NCI-H2081 treated with DMSO at 0.1 percent for 48 hours (cell line): ENCODE measurements at places on chromosomes 11 and 22.

DNA sequence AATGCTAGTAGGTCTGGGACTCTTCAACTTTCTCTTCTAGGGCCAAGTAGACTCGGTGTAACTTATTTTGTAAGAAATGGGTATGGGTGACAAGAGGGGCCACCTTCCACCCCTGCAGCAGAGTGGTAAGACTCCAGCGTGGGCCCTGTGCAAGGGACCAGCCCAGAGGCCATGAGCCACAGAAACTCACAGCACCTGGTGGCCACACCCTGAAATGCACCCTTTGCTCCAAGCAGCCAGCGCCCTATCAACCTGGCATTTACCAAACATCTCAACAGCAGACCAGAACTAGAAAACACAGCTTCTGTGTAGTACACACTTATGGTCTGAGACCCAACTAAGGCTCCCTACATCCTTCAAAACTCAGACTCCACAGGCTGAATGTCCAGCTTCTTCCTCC, 5.7 kb downstream of the CDCA5 start:
- peak; percentile 25 for DNase-seq

- no peak for DNase-seq
These were observed 12.7 kb downstream of the SDHAF2 start for GRCh38 chr11:61442616-61443015.

DNA sequence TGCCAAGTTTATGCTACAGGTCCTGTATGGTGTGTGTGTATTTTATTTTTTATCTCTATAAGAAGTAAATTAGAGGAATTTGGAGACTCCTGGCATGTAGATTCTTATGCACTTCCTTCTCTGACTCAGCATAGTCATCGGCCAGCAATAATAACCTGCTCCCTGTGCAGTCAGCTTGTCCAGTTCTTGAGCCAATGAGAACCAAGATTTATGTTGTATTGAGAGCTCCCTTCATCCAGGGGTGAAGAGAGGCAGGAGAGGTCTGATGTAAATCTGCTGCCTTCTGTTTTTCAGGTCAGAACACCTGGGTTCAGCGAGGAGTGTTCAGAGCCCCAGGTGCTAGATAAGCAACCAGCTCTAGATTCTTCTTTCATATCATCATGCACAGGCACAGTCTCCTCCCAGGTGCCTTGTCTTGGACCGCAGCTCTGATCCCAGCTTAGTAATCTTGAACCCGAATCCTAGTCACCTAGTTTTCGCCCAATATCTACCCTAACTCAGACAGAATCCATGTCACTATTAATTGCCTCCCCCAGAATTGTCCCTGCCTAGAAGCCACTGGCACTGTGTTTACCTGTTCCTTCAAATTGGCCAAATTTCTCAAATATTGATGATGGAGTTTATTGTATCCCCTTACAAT, 328.2 kb upstream of the NCAM1 start:
- no peak for DNase-seq

- DNase-seq: no peak
These were observed 265.0 kb downstream of the CASP12 start for GRCh38 chr11:104633226-104633625.

DNA sequence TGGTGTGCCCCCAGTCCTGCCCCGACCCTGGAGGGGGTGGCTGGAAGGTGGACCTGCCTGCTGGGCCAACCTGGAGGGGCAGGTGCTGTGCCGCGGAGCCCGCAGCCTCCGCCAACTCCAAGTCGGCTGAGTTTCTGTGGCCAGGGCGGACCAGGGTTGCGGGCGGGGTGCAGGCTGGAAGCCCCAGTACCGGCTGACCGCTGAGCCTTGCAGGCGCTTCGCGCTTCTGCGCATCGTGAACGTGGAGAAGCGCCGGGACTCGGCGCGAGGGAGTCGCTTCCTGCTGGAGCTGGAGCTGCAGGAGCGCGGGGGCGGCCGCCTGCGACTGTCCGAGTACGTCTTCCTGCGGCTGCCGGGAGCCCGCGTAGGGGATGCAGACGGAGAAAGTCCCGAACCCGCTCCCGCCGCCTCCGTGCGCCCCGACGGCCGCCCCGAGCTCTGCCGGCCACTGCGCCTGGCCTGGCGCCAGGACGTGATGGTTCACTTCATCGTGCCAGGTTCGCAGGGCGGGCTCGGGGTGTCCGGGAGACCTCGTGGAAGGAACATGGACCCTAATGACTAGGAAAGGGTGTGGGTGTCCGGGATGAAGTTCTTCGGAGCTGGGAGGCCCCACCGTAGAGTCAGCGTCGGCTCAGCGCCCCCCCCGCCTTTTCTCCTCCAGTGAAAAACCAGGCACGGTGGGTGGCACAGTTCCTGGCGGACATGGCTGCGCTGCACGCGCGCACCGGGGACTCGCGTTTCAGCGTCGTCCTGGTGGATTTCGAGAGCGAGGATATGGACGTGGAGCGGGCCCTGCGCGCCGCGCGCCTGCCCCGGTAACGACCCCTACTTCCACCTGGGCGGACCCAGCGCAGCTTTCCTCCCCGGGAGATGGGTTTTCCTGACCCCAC, 10.2 kb downstream of the B4GALNT4 start:
- DNase-seq: no peak

GRCh38 chr22:44666207-44666585, 35.8 kb upstream of the PRR5 start:
- no peak for DNase-seq

DNA sequence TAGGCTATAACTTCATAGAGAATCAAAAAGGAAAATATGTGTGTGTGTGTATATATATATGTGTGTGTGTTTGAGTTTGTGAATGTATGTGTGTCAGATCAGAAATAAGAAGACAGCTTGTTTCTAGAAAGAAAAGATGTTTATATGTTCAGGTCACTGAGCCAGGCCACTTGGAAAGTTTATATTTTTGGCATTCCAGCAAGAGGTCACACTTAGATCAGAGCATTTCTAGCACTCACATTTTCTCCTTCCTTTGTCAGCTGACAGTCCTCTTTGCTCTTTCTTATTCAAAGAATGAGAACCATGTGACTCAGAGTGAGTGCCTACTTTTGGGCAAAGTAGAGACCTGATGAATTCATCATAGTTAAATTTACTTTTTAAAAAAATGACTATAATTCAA, 22.9 kb downstream of the RAB38 start:
- no peak for DNase-seq

- DNase-seq: no peak
These were observed 785 bp downstream of the IGSF9B start for GRCh38 chr11:133955945-133956421.

GRCh38 chr22:33757041-33757801, 163.1 kb downstream of the LARGE1 start:
- DNase-seq: no peak

GRCh38 chr11:121890377-121890776, 225.6 kb downstream of the BLID start:
- DNase-seq: no peak

GRCh38 chr11:118768690-118769089, 22.3 kb downstream of the DDX6 start:
- no peak for DNase-seq

DNA sequence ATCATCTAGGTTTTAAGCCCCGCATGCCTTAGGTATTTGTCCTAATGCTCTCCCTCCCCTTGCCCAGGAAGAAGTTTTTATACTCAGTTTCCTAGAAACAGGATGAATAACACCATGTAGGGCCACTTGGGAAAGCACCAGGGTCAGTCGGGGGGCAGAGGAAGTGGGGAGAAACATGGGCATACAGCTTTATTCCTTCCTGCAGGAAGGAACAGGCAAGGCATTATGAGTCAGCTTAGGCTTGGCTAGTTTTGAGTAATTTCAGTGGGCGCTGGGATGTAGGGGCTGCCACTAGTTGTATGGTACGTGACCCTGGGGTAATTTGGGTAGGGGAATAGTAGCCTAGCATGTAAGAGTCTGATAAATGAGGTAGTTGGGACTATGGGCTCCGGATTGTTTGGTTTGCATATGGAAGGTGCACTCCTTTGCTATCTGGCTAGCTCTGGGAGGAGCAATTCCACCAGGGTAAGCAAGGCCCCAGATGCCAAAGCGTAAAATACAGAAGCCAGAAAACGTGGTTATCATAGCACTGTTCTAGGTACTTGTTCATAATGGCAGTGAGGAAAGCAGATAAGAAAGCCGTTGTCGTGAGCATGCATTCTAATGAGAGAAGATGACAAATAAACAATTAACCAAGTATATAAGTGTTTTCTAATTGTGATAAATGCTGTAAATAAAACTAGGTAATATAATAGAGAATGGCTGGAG, 24.8 kb downstream of the ACER3 start:
- DNase-seq: no peak

- DNase-seq: no peak
These were observed 71.2 kb upstream of the GDPD4 start for GRCh38 chr11:77372726-77373125.

GRCh38 chr11:12749442-12749841, 75.2 kb downstream of the TEAD1 start:
- DNase-seq: no peak

DNA sequence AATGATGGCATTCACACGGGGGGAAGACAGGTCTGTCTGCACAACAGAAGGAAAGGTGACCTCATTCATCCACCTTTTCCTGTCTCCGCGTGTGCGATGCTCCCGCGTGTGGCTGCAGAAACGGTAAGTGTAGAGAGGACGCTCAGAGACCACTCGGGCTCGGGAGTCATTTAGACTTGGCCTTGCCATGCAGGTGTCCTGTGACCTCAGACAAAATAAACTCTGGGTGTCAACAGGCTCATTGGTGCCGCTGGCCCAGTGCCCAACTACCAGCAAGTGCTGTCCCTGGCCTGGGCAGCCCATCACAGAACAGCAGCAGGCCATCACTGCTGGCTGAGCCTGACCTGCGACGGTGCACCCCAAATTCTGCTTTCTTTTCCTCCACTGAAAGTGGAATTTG, 48.1 kb upstream of the ARFGAP3 start:
- DNase-seq: no peak

GRCh38 chr11:35292279-35292678, 127.1 kb downstream of the SLC1A2 start:
- DNase-seq: no peak

DNA sequence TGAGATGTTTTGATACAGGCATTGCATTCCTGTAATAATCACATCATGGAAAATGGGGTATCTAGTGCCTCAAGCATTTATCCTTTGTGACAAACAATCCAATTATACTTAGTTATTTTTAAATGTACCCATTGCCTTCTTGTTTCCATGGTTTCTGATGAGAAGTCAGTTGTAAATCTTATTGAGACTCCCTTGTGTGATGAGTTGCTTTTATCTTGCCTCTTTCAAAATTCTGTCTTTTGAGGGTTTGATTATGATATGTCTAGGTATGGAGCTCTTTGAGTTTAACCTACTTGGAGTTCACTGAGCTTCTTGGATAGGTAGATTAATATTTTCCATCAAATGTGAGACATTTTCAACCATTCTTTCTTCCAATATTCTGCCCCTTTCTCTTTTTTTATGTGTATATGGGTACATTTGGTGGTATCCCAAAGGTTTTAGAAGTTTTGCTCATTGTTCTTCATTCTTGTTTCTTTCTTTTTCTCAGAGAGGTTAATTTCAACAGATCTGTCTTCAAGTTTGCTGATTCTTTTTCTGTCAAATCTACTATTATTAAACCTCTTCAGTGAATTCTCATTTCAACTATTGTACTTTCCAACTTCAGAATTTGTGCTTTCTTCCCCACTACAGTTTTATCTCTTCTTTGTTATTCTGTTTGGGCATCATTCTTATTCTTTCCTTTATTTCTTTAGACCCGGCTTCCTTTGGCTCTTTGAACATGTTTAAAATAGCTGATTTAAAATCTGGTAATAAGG, 13.7 kb downstream of the NAGA start:
- DNase-seq: no peak

DNA sequence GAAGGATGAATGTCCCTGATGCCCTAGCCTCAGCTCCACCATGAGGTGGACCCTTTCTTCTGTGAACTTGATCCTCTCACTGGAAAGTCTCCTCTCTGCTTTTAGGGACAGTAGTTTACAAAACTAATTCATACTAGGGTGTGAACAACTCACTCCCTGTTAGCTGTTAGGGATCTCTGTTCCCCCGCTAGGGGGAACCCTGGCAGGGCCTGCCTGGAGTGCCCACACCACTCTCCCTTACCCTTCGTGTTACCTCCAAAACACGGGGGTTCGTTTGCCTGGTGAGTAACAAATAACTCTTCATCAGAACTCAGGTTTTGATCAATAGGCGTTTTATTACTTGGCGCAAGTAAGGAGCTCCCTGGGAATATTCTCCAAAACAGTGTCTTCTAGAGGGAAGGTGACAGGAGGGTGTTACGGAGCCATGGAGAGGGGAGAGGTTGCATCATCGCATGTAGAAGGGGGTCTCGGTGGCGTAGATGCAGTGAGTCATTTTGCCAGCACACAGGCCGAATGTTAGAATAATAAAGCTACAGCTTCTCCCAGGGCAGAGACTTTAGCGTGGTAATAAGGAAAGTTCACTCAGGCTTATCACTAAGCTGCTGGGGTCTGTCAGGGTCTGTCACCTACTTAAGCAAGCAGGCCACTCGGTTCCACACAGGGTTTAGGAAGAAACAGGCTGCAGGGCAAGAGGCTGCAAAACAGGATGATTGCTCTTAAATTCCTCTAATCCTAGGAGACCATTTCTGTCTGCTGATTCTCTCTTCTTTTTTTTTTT, 45.8 kb downstream of the C11orf96 start:
- DNase-seq: no peak

DNA sequence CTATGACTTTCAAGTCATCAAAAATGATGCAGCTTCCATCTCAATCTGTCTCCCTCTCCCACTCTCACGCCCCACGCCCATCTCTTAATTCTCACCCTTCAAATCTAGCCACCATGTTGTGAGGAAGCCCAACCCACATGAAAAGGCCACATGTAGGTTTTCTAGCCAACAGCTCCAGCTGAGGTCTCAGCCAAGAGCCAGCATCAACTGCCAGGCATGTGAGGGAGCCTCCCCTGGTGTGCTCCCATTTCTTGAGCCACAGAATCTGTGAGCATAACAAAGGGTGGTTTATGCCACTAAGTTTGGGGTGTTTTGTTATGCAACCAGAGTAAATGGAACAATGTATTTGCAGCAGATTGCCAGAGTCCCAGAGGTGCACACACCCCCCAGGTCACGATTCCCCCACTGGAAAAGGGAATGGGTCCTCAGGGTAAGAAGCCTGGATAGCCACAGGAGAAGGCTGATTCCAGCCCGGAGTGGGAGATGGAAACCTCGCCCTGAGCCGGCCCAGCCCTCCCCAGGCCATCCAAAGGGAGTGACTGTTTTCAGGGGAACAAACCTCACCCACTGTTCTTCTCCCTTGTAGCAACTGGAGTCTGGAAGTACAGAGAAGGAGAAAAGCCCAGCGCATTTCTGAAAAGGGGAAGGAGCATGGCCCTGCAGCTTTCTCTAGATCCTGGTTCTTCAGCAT, 20.0 kb upstream of the LINC01488 start:
- DNase-seq: no peak

GRCh38 chr11:72758690-72759389, 6.6 kb upstream of the ARAP1 start:
- DNase-seq: no peak

- DNase-seq: no peak
These were observed 29.0 kb downstream of the TXN2 start for GRCh38 chr22:36452250-36452977.

- peak; percentile 73 for DNase-seq
These were observed 179.6 kb upstream of the PDGFD start for GRCh38 chr11:104343578-104343977.

- no peak for DNase-seq
These were observed 165.7 kb downstream of the MN1 start for GRCh38 chr22:27635852-27636251.
